Activated CD4-positive, CD25-positive, alpha-beta regulatory T cell treated with anti-CD3 and anti-CD28 coated beads, Interleukin-2, amount 50 U/mL, for 24 hours (primary cell): ENCODE measurements at places on chromosomes 11 and 22.

GRCh38 chr11:85825616-85826015 is 14.7 kb upstream of the SYTL2 start:
- ATAC-seq: no peak

- no peak for ATAC-seq
Measured at GRCh38 chr11:112267188-112267591, 6.5 kb upstream of the PLET1 start.

DNA sequence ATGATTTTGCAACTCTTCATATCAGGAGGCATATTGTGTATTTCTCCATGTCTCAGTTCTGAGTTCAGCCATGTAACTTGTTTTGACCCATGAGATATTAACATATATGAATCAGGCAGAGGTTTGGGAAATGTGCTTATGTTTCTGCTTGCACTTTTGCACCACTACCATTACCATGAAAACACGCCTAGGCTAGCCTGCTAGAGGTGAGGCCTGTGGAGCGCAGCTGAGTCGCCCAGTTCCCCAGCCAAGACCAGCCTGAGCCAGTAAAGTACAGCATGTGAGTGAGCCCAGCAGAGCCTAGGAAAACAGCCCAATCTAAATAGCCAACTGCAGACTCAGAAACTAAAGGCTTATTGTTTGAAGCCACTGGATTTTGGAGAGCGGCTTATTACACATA is 18.4 kb upstream of the MYOD1 start:
- ATAC-seq: no peak

DNA sequence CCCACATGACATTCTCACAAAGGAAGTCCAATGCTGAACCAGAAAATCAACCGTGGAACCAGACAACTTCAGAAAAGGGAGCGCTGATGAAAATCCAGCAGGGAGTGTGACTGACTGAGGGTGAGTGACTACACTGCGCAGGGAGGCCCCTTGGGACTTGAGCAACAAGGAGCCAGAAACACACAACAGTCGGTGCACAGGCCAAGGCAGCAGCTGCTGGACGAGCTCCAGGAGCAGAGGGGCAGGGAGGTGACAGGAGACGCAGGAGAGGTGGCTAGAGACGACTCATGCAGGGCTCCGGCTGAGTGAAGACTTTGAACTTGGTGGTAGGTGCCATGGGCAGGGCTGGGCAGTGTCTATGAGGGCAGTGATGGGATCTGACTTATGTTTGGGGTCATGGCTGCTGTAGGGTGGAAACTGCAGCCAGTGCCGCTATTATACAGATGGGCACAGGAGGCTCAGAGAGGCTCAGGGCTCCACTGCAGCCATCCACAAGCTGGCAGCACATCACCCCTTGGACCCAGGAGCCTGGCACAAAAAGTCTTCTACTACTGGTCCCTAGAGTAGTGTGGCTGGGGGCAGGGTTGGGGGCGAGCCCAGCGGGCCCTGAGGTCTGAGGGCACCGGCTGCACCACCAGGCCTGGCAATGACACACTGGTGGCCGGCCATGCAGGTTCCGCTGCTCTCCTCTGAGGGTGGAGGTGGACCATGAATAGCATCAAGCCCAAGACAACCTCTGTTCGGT is 10.3 kb upstream of the FADD start:
- ATAC-seq: no peak

GRCh38 chr11:10982704-10983510 is 125.1 kb upstream of the ZBED5 start:
- no peak for ATAC-seq

GRCh38 chr11:62370743-62371440 is 33.6 kb downstream of the ASRGL1 start:
- ATAC-seq: peak; percentile 68

GRCh38 chr22:26610072-26610958 is 7.5 kb downstream of the CRYBB1 start:
- ATAC-seq: peak; percentile 73

DNA sequence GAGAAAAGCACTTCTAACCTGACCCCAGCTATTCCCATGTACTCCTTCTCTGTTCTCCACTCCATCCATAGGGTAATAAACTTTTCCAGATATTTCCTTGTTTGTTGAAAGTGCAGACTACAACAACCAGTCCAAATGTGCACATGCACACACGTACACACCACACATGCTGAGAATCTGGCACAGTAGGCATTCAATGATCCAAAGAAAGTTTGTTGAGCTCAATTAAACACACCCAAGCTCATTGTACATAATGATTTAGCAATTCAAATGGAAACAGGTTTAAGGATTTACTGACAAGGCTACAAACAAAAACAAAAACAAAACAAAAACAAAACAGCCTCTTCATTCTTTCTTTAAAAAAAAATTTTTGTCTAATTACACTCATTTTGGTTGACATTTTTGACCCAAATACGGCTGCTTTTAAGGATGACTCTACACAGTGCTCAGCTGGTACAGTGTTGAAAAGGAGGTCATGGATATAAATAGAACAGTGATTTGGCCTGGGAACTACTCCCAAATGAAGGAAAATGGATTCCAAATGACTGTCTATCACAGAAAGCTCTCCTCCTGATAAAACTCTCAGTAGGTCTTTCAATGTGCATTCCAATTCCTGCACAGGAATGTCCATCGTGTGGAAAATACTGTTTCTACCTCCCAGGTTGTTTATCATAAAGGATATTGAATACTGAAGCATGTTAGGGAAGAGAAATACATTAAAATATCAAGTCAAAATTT is 232.2 kb downstream of the GUCY1A2 start:
- no peak for ATAC-seq

- ATAC-seq: no peak
Measured at GRCh38 chr22:22932512-22932941, 44.9 kb downstream of the IGLL5 start.

GRCh38 chr11:11532574-11532973 is 89.2 kb downstream of the GALNT18 start:
- ATAC-seq: no peak

- no peak for ATAC-seq
Measured at GRCh38 chr11:1781593-1781975, 17.9 kb upstream of the CTSD start.

DNA sequence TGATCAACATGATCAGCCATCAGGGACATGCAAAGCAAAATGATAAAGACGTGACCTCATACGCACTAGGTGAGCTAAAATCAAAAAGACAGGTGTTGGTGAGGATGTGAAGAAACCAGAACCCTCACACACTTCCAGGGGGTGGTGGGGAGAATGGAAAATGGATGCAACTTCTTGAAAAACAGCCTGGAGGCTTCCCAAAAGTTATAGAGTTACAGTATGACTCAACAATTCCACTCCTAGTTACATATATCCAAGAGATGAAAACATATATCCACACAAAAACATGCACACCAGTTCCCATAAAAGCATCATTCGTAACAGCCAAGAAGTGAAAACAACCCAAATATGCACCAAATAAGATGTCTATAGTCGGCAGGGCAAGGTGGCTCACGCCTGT is 42.1 kb upstream of the APLNR start:
- ATAC-seq: no peak

DNA sequence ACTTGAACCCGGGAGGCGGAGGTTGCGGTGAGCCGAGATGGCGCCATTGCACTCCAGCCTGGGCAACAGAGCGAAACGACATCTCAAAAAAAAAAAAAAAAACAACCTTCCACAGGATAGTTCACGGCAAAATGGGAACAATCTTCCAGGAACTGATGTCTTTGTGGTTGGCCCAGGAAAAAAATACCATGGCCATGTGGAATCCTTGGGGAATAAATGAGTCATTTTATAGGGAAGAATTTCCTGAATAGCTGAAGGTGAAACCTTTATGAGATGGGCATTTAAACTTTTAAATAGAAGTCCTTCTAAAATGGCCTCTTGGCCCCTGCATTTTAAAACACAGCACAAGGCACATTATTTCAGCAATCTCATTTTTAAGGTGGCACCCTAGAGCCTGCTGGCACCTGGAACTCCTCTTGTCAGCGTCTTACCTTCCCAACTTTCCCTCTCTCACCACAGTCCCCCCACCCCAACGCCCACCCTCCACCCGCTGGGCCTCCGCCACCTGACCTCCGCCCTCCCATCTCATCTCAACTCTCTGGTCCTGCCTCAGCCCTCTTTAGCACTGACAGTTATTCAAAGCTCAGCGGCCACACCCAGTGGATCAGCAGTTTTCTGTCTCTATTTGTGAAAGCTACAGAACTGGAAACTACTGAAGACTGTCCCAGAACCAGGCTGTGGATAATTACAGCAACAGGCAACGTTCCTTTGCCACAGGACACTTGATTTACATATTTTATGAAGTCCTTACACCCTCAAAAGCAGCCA is 43.1 kb downstream of the SCGB1A1 start:
- no peak for ATAC-seq

DNA sequence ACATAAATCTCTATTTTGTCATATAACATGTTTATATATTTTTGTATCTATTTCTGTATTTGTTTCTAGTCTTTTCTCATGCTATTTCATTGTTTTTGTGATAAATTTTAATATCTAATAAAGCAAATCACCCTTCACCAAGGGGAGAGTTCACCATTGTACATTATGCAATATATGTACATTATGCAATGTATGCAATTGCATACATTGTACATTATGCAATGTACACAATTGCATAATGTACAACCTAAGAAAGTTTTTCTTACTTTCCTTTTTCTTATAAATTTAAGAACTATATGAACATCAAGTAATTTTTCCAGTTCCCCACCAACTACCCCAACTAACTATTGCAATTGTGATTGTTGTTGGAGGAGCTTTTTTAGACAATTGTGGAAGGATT is 44.1 kb upstream of the GLYATL2 start:
- no peak for ATAC-seq

- no peak for ATAC-seq
Measured at GRCh38 chr11:116176484-116177005, 596.2 kb downstream of the BUD13 start.

DNA sequence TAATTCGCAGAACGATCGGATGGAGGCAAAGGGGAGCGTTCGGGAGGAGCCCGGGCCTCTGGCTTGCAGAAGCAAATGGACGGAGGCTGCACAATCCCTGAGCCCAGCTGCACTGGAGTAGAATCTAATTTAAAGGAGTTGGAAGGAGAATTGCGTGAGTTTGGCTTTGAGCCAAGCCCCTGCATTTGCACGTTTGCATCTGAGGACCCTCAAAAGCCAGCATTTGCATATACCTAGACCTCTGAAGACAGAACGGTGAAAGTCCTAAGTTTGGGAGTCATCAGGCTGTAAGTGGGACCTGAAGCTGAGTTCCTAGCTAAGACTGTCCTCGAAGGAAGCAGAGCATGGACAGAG is 15.6 kb downstream of the TP53AIP1 start:
- ATAC-seq: no peak

DNA sequence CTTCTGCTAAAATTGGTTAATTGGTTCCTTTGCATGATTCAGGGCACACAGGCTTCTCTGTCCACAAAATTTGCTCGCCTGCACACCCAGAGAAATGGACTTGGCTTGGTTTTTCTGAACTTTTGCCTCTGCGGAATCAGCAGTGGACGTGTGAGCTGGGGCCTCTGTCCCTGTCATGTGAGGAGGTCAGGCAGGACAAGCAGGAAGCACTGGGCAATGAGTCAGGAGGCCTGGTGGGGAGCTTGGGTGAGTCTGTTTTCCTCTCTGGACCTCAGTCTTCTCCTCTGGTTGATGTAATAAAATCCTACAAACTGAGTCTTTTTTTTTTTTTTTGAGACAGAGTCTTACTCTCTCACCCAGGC is 10.4 kb upstream of the CELSR1 start:
- no peak for ATAC-seq

DNA sequence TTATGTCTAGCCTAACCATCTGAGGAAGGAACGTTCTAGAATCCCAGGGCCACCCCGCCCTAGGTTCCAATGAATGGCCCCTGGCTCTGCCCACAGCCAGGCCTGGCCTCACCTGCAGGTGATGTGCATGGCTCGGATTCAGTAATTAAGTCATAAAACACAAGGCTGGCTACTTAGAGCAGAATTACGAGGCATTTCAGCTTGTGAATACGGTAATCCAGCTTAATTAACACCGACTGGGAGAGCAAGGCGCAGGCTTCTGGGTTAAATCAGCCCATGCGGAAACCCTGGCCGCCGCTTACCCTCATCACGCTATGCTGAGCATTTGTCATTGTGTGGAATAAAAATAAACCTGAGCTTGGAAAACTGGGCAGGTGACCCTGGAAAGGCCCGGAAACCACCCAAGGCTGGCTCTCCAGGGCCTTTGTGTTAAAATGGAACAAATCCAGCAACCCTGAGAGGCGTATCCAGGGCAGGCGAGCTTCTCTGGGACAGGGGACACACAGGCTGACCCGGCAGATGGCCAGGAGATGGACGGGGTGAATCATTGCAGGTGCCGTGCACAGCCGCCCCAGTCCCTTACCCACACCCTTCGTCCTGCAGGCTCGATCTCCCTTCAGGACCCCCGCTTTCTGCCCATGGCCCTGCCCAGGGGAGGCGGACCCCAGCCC is 220.2 kb downstream of the CTTN start:
- no peak for ATAC-seq

DNA sequence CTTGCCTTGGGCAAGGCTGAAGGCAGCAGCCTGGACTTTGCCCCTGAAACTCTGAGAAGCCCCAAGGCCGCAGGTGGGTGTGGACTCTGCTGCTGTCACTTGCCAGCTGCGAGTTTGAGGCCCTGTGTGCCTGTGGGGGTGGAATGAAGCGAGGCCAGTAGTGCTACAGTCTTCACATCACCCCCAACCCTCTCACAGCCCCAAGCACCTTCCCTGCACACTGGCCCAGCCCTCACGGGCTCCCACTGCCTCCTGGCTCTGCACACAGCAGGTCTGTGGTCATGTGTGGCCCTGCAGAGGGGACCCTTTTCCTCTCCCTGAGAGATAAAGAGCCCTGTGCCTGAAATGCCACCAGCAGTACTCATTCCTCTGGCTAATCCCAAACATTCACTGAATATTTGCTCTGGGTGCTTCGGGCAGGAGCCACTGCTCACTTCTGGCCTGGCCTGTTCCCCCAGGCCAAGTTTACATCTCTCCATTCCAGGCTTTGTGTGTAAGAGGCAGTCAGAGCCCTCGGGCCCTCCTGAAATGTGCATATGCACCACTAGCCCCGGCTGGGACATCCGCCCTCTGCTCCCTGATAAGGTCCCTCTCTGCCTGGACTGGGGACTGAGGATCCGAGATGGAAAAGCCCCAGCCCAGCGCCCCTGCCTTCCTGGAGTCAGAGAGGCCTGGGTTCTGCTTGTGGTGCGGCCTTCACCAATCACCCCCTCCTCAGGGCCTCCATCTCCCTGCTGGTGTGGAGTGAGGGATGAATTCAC is 17.7 kb downstream of the MGAT3 start:
- no peak for ATAC-seq
